M059J (cell line): ENCODE measurements at places on chromosomes 3 and 15. TPM values are rescaled to one million over a fixed set of nuclear protein-coding genes. Genes with fewer than 3 reads are reported as not detected.

The CTXN2 gene
- total RNA-seq, result 0.20 TPM in 1 of 2 replicates, not detected in the other

The SENP5 gene
- total RNA-seq, result 39.3 and 62.4 TPM in 2 replicates

The TNNC1 gene
- total RNA-seq, result not detected in 2 replicates

The SHC4 gene
- total RNA-seq, result 1.0 and 1.5 TPM in 2 replicates

The MORC1 gene
- 0.02 TPM in 1 of 2 replicates, not detected in the other for total RNA-seq

The DAZL gene
- not detected in 2 replicates for total RNA-seq

The TMC3 gene
- not detected in 2 replicates for total RNA-seq
